ENCODE measurements at places on chromosomes 3 and 15.

GRCh38 chr15:60889006-60889405, 340.1 kb downstream of the RORA start:
- no peak for DNase-seq

DNA sequence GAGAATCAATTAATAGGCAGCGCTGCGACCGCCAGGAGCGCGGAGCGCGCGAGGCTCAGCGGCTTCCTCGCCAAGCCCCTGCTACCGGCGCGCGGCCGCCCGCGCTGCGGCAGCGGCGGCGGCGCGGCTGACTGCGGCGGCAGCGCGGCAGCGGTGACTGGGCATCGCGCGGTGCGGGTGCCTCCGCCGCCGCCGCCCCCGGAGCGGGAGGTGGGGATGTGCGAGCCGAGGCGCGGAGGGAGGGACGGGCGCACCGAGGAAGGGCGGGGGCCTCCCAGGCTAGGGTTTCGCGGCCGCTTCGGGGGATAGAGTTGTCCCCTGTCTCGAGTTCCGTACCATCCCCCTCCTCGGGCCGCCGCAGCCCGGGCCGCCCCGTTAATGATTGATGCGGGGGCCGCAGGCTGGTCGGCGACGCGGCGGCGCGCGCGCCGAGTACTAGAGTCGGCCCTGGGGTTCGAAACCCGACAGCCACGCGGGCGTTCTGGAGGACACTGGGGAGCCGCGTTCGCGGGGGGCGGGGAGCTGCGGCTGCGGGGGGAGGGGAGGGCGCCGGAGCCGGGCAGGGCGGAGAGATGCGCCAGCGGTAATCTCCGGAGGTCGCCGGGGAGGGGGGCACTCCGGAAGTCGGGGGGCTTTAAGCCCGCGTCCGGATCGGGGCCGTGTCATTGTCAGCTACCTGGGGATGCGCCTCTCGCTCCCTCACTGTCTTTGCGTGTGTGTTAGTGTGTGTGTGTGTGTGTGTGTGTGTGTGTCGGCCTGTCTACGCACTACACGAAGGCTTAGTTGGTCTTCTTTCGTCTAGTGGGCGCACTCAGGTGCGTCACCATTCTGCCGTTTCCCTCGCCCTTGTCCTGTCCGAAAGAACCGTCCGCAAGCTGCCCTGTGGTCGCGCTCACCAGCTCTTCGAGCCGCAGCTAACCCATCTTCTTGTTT, at the start of gene PAQR9:
Gene PAQR9, minus strand, starts transcription at position 159 of the 933 bp plus-strand sequence. CDS start 338 bp downstream, outside the sequence.
- DNase-seq, result no peak

- no peak for DNase-seq
Measured at GRCh38 chr15:88028024-88028423, 228.5 kb downstream of the NTRK3 start.

DNA sequence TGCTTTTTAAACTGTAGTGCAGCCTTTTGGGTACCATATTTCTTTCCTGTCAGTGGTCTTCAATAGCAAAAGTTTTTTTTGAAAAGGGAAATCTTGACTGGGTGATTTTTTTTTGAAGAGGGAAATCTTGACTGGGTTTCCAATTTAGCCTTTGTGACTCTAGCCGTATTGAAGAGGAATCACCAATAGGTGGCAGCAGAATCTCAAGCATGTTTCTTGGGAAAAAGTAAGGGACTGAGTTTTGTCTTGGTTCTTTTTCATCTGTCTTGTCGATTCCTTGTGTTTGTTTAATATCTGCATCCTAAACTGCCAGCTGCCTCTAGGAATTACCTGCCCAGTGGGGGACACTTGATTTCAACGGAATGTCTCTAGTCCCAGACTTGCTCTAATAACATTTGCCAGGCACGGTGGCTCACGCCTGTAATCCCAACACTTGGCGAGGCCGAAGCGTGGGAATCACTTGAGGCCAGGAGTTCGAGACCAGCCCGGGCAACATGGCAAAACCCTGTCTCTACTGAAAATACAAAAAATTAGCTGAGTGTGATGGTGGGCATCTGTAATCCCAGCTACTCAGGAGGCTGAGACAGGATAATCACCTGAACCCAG, 89.2 kb downstream of the RBPMS2 start:
- DNase-seq, result no peak

GRCh38 chr3:117557464-117558090, 848.0 kb downstream of the TUSC7 start:
- no peak for DNase-seq

DNA sequence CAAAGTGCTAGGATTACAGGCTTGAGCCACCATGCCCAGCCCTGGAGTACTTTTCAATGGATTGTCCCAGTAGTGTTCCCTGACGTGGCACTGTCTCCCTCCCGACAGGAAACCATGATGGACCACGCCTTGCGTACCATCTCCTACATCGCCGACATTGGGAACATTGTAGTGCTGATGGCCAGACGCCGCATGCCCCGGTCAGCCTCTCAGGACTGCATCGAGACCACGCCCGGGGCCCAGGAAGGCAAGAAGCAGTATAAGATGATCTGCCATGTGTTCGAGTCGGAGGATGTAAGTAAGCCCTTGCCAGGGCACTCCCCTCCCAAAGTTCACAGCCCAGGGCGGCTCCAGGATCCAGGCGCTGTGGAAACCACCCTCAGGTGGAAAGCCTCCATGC, 168.1 kb downstream of the NSMCE3 start:
- DNase-seq, result no peak

DNA sequence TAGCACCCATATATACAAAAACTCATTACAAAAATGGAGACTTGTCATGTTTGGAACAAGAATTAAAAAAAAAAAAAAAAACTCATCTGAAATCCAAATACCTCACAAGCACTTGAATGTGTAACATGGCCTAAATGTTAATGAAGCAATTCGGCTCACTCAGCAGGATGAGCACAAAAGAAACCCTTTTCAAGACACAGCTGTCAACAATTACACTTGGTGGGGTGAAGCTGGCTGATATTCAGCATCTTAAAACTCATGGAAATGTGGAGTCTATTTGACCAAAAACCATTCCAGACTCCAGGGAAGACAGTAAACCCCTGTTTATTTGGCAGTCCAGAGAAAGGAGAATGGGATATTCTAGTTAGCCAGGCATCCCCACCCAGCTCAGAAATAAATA, 205.4 kb upstream of the TSC22D2 start:
- DNase-seq, result no peak

DNA sequence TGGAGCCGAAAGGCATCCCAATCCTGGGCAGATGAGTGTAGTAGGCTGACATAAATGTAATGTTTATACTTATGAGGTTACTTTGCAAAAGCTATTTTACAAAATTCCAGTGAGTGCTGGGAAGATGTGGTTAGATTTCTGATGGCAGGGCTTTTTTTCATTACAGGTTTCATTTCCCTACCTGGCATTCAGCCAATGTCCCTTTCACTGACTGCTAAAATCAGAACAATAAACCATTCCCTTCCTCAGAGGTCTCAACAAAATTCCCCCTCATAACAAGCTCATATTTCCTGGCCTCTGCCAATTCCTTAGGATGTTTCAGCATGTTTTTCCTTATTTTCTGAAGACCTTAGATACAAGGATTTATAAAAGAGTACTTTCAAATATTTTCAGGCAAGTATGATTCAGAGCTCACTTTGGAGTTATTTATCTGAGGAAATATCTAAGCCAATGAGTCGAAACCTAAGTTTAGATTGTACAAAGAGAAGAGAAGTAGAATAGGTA, 40.9 kb upstream of the CCDC80 start:
- DNase-seq, result no peak

GRCh38 chr3:146839727-146840375, 234.7 kb upstream of the PLSCR5 start:
- DNase-seq, result no peak

DNA sequence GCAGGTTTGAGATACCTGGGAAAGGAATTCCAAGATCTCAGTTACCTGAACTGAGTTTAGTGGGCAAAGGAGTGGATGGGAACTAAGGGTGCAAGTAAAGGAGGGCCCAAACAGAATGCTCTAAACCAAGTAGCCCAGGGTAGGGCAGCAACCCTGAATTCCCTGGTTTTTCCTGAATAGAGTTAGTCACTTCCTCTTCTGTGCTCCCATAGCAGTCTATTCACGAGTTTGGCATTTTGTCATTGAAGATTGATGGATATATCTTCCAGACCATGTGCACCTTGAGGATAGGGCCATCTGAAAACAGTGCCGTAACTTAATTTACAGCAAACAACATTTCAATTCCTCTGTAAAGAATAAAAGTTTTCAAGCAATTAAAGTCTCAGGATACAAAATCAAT, 18.5 kb upstream of the PTX3 start:
- DNase-seq, result no peak
